ENCODE measurements at places on chromosomes 7 and 10. TPM values are rescaled to one million over a fixed set of nuclear protein-coding genes. Genes with fewer than 3 reads are reported as not detected.
A peak's percentile ranks its signal among the peaks of the same experiment; 100 is the strongest.

- DNase-seq: no peak
Measured at GRCh38 chr7:2602406-2603043, 29.3 kb upstream of the TTYH3 start.

ZNF746 gene
- 27.6 TPM for total RNA-seq

- DNase-seq: no peak
Measured at GRCh38 chr10:50373821-50374501, 122.6 kb upstream of the ASAH2 start.

- DNase-seq: no peak
Measured at GRCh38 chr7:153247926-153248325, 488.4 kb downstream of the ACTR3B start.

GNB2 gene
- 176 TPM for total RNA-seq

GRCh38 chr10:128463991-128464760, 338.0 kb upstream of the MKI67 start:
- DNase-seq: peak; percentile 25

DNA sequence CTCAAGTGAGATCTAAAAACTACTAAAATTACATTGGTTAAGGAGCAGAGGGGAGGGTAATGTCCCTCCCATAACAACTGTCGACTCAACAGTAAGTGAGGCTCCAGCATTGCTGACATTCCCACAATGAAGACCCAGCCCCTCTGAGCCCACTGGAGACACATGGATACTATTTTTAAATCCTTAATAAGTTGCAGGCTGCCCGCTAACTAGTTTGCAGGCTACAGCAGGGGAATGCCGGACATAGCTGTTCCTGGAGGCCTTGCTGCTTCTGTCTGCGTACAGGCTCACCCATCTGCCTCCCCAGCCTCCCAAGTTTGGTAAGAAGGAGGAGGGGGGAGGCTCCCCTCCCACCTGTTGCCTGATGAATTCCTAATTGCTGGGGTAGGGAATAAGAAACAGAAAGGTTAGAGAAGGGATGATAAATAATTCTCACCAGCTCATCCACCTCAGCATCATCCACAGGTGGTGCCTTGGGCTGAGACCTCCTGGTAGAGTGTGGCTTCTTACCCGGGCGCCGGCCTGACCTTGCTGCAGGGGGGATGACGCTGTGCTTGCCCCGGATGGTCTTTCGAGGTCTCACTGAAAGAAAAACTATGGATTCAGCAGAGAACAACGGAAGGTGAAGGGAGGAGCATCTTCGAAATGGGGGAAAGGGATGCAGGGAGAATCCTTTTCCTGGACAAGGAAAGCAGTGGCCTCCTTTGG, 10.1 kb downstream of the FZD9 start:
- no peak for DNase-seq

- DNase-seq: peak; percentile 46
Measured at GRCh38 chr7:139776486-139777132, 1.2 kb downstream of the HIPK2 start.

DNA sequence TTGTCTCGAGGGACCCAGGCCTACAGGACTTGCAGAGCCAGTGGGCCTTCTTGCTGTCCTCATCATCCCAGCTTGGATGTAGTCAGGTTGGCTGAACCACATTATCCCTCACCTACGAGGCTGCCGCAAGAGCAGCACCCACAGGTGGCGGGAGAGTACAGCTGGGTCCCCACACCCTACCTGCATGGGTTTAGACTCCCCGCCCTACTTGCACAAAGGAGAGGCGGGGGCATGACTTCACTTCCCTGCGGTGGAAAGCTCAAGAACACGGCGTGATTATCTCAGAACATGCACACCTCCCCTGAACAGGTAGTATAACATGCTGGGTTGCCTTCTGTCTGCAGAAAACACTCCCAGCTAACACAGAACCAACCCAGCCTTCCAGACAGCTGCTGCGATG, 57.5 kb downstream of the CTBP2 start:
- DNase-seq: no peak

GRCh38 chr7:91068136-91068795, 196.0 kb upstream of the FZD1 start:
- no peak for DNase-seq

- DNase-seq: peak; percentile 41
Measured at GRCh38 chr10:4281190-4281825, 496.3 kb upstream of the KLF6 start.

TRIP6 gene
- 232 TPM for total RNA-seq

- DNase-seq: no peak
Measured at GRCh38 chr7:132991615-132992587, 90.0 kb downstream of the CHCHD3 start.

DNA sequence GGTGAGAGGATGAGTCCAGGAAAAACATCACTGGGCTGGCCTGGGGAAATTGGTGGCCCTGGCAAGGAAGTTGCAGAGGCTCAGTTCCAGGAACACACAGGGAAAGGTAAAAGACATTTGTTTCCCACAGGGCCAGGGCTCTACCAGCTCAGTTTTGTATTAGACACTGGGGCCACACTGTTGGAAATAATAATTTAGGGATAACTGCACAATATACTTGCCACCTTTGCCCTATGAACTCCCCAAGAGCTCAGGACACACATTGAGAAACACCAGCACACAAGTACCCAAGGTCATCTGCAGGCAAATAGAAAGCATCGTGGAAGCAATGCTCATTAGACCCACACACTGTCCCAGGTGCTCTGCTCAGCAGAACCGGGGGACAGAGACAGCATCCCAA, 617.6 kb downstream of the PTPRN2 start:
- no peak for DNase-seq

AQP1 gene
- 0.23 TPM for total RNA-seq

GRCh38 chr7:158072991-158073730, 514.5 kb downstream of the PTPRN2 start:
- no peak for DNase-seq

DNA sequence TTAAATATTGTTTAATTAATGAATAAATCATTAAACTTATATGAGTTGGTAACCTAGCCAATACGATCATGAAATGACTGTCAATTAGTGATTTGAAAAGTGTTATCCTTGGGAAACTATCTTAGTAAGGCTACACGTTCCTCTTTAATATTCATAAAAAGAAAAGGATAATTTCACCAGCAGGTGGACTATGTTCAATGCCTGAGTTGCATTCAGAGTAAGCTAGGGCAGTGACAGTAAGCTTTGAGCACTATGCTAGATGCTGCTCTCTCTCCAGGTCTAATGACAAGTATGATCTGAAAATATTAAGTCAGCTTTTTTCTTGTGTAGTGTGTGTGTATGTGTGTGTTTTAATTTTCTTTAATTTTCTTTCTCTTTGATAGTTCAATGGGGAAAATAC, 486.3 kb upstream of the PCDH15 start:
- DNase-seq: no peak

UCN3 gene
- not detected for total RNA-seq

DNA sequence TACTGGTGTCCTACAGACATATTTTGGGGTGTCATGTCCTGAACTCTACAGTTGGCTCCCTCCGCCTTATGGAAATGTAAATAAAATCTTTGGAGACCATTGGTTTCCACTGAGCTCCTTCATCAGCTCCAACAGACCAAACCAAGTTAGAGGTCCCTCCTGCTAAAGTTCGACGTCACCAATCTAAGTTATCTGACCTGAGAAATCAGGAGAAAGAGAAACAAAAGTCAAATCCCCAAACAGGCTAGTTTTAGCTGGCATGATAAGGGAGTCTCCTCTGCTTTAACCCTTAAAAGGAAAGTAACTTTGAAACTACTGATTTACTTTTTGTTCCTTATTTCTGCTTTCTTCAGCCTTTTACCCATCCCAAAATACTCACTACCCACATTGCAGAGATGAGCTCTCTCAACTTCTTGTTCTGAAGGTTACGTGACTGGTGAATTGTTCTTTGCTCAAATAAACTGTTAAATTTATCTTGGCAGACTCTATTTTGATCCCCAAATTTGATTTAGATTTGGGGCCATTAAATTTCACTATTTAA, 39.9 kb downstream of the AVL9 start:
- no peak for DNase-seq

DNA sequence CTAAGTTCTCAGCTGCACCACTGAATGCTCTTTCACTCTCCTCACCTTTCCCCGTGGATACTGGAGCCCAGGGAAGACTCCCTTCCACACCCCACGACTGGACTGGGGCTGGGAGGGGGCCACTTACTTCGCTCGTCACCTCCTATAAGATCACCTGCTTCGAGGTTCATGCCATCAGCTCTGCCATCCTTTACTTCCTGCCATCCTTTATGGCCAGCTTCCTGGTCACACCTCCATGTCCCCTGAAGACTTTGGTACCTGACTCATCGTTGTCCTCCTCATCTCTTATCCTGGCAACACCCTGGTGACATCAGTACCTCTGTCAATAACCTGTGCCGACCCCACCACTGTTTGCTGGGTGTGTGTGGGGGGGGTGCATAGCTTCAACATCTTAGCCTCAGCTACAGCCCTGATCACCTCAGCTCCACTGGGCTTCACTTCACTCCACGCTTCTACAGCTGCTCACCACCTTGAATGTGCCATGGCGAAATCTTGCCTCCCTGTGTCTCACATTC, 8.7 kb upstream of the VDAC2 start:
- no peak for DNase-seq

GPER1 gene
- 0.32 TPM for total RNA-seq

DNA sequence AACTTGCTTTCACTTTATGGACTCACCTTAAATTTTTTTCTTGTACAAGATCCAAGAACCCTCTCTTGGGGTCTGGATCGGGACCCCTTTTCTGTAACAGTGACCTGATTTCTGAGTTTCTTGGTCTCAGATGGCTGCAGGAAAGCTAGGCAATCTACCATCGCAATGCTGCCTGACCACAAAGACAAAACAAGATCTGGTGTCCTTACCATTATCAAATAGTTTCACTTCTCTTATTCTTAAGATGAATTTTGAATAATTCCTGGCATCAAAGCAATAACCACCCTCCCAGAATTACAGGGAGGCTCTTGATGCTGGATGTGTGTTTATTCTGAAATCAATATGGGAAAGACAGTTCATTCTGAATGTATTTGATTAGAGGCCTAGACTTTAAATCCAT, 77.4 kb upstream of the FRMD4A start:
- DNase-seq: no peak

DNA sequence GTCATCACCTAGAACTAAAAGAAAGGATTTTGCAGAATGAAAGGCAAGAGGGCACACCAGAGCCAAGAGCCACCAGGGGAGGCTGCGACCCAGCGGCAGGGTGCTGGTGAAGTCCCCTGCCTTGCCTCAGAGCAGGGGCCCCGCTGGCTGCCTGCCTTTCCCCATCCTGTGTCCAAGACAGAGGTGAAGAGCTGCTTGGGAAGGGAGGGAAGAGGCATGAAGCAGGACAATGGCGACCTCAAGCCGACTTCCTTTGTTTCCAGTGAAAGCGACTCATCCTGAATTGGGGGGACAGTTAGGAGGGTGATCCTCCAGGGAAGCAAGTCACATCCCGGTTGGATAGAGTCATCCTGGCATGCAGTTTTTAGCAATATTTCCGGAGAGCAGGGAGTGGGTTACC, 255.5 kb upstream of the YAE1 start:
- no peak for DNase-seq

DNA sequence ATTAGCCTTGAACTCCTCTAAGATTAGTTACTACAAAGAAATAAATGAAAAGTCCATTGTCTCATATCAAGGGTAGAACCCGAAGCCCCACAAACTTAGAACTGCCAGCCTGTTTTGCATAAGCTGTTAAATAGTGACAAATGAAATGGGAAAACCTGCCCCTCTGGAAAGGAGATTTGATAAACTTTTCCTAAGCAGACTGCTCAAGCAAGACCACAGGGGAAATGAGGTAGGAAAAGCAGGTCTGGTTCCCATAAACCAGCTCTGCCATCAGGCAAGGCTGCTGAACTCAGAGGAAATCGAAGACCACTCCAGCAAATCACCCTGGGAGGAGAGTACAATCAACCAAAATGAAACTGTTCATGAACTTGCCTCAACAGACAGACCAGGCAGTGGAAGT, 181.5 kb upstream of the AOAH start:
- no peak for DNase-seq

GRCh38 chr10:48282829-48283228, 8.3 kb upstream of the FRMPD2 start:
- no peak for DNase-seq

DNA sequence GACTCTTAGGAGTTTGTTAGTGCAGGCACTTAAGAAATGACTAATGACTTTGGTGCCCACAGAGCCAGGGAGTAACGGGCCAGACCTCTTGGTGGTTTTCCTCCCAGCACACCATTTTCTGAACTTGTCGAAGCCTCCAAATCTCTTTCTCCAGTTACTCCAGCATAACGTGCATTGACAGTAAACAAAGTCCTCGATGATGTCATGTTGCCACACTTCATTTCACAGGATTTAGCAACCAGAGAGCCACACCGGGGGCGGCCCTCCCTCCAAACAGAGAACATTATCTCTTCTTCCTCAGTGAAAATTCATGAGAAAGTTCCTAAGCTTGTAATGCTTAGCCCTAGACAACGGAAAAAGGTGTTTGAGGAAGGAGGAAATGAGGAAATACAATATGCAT, 4.0 kb upstream of the SVOPL start:
- DNase-seq: no peak

KCNH2 gene
- total RNA-seq: not detected

- DNase-seq: no peak
Measured at GRCh38 chr10:77620731-77621130, 16.9 kb downstream of the KCNMA1 start.

GRCh38 chr7:16471933-16472332, 6.4 kb upstream of the SOSTDC1 start:
- no peak for DNase-seq

HYAL4 gene
- total RNA-seq: not detected

AMPH gene
- total RNA-seq: 0.19 TPM

EGR2 gene
- total RNA-seq: 0.13 TPM

DNA sequence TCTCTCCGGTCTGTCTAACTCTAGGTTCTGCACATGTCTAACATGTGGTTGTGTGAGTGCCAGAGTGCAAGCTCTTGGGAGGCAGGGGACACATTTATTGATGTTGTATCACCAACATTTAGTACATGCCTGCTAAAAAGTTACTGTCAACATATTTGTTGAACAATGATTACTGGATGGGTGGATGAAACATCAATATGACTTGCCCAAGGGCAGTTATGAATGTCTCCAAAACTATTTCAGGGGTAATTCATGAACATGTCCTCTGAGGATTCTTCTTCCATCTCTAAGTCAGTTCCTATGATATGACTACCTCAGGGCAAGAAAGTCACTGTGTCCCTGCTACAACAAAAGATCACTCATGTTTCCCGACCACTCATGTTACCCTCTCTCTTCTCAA, 91.3 kb upstream of the STEAP1B start:
- no peak for DNase-seq

TEX47 gene
- not detected for total RNA-seq

DNA sequence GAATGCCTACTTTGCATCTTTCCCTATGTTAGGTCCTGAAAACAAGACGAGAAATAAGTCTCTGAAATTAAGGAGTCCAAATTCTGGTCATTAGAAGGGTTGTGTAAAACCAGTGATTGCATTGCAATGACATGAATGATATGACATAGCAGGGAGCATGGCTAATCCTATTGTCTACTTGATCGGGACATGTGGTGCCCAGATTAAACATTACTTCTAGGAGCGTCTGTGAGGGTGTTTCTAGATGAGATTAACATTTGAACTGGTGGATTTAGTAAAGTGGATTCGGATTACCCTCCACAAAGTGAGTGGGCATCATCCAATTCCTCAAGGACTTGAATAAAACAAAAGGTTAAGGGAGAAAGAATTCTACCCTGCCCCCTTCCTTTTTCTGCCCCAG, 434.9 kb upstream of the KLF6 start:
- DNase-seq: no peak

TMEM213 gene
- total RNA-seq: not detected

PTF1A gene
- not detected for total RNA-seq
